Activated naive CD8-positive, alpha-beta T cell treated with anti-CD3 and anti-CD28 coated beads, Interleukin-2, amount 10 ng/mL, durations not matched to agents 7 days and 5 days (primary cell): ENCODE measurements at places on chromosomes 6 and 20. TPM values are rescaled to one million over a fixed set of nuclear protein-coding genes. Genes with fewer than 3 reads are reported as not detected.
A peak's percentile ranks its signal among the peaks of the same experiment; 100 is the strongest.

DNA sequence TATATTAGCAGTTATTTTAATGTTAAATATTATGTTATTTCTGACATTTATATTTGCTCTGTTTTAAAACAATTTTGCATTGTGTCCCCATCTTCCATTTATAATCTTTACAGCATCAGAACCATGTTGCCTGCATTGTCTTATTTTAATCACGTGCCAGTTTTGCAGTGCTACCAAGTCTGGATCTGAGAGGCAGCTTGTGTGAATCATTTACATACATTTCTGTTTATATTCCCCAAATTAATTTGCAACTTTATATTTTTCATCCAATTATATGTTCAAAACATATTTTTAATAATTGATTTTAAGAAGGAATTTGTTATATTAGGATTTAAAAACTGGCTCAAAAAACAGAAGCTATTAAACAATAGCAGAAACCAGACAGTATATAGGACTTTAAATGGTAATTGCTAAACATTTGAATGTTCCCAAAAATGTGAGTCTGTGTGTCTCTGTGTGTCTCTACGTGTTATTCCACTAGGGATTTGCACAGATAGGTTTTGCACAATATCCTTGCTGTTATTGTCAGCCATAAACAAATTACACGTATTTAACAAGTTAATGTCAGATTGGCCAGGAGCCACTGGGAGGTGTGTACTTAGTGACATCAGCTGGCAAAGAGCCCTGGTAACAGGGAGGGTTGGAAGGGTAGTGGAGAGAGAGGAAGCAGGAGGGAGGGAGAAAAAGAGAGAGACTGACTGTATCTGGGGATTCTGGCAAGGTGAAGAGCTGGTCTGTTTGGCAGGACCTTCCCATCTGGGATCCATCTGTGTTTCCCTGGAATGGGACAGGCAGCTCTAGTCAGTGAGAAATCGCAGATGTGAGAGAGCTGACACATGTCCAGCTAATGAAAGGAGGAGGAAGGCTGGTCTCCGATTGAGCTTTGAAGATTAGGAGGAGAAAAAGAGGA lies 72.1 kb downstream of the CBFA2T2 start:
- H3K4me3 ChIP-seq = no peak overlapping the region
- H3K27me3 ChIP-seq = no peaks in the 10 kb centered on the region
- no peak for DNase-seq

DNA sequence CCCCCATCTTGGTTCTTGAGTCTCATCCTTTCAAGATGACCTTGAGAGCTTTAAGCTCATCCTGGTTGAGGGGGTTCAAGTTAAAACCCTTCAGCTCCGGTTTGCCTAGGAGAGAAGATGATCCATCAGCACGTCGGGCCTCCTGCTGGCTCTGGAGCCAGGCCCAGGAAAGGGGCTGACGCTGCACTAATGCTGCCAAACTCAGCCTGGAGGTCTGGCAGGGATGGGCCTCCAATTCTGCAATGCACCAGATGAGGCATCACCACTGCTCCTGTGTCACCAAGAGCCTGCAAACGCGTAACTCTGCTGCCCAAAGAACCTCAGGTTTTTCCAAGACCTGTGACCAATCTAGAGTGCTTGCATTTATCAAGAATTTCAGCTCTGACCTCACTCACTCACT lies 6.1 kb downstream of the PDRG1 start:
- no peak overlapping the region for H3K4me3 ChIP-seq
- no peak overlapping the region for H3K27ac ChIP-seq
- DNase-seq = no peak
- H3K4me1 ChIP-seq = peaks cover 13% of the 10 kb centered on the region
- H3K27me3 ChIP-seq = no peaks in the 10 kb centered on the region
- peaks cover 22% of the 10 kb centered on the region for H3K36me3 ChIP-seq

GRCh38 chr6:169854083-169854725 lies 102.8 kb downstream of the ERMARD start:
- H3K4me3 ChIP-seq = no peak overlapping the region
- H3K27ac ChIP-seq = no peak overlapping the region
- H3K36me3 ChIP-seq = no peaks in the 10 kb centered on the region
- DNase-seq = no peak

GRCh38 chr20:31835977-31836852 lies 9.2 kb downstream of the FOXS1 start:
- no peaks in the 10 kb centered on the region for H3K36me3 ChIP-seq
- peak overlapping the region; percentile 5 for H3K4me3 ChIP-seq
- H3K4me1 ChIP-seq = peaks cover 17% of the 10 kb centered on the region
- DNase-seq = peak; percentile 59
- no peak overlapping the region for H3K27ac ChIP-seq

DNA sequence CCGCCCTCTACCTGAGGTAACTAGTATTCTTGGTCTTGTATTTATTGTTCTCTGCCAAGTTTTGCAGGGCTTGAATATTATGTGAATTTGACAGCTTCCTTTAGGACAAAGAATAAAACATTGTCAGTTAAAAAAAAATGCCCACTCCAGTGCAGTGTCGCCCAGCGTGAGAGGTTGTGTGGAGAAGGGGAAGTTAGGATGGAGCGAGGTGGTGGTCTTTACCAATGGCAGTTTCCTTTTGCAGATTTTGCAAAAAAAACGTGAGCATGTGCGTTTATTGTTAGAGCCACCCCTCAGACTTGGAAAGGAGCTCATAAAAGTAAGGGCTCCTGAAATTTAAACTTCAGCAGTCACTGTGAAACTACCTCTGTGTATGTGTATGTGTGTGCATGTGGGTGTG lies 28.3 kb downstream of the UST start:
- peaks cover 3% of the 10 kb centered on the region for H3K27me3 ChIP-seq
- H3K36me3 ChIP-seq = no peaks in the 10 kb centered on the region
- H3K4me3 ChIP-seq = no peak overlapping the region
- H3K4me1 ChIP-seq = peaks cover 10% of the 10 kb centered on the region
- no peak overlapping the region for H3K27ac ChIP-seq
- no peak for DNase-seq

DNA sequence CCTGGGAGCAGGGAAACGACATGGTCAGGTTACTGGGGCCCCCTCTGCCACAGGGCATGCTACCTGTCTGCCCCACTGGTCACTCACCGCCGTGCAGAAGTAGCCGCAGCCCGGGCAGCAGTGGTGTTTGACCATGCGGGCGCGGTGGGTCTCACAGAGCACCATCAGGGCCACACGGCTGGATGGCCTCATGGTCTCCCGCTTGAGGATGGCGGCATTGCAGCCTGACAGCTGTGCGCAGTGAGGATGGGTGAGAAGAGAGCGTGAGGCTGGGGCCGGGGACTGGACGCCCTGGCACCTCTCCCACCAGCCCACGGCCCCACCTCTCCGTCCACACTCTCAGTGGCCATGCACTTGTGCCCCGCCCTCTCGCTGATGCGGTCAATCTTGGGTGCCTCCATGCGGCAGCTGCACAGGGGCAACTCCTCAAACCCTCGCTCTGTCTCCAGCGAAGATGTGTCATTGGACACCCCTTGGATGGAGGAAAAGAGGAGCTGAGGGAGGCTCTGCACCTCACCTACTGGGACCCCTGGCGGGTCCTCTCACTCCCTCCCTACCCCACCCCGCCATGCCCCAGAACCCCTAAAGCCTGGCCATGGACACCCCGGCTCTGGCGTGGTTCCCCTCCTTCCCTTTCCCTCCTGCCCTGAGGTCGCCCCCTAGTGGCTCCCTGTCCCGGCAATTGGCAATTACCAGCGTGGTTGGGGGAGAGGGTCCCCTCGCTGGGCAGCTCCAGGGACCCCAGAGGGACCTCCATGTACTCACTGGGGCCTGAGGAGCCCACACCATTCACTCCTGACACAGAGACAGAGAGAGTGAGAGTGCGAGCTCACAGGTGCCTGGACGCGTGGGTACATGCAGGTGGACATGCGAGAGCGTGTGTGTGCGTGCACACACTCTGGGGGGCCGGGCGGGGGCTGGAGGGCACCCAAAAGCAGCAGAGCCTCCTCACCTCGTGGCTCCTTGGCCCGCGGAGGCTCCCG lies 8.9 kb downstream of the EHMT2 start:
- peak; percentile 75 for DNase-seq
- peaks cover 4% of the 10 kb centered on the region for H3K4me1 ChIP-seq
- H3K4me3 ChIP-seq = no peak overlapping the region
- H3K27me3 ChIP-seq = no peaks in the 10 kb centered on the region
- peaks cover 19% of the 10 kb centered on the region for H3K36me3 ChIP-seq
- H3K27ac ChIP-seq = no peak overlapping the region

- no peaks in the 10 kb centered on the region for H3K4me1 ChIP-seq
- no peak for DNase-seq
- H3K36me3 ChIP-seq = peaks cover 27% of the 10 kb centered on the region
- H3K27ac ChIP-seq = no peak overlapping the region
- no peaks in the 10 kb centered on the region for H3K27me3 ChIP-seq
These were observed 125.7 kb downstream of the ZMYND8 start for GRCh38 chr20:47230811-47231256.

DNA sequence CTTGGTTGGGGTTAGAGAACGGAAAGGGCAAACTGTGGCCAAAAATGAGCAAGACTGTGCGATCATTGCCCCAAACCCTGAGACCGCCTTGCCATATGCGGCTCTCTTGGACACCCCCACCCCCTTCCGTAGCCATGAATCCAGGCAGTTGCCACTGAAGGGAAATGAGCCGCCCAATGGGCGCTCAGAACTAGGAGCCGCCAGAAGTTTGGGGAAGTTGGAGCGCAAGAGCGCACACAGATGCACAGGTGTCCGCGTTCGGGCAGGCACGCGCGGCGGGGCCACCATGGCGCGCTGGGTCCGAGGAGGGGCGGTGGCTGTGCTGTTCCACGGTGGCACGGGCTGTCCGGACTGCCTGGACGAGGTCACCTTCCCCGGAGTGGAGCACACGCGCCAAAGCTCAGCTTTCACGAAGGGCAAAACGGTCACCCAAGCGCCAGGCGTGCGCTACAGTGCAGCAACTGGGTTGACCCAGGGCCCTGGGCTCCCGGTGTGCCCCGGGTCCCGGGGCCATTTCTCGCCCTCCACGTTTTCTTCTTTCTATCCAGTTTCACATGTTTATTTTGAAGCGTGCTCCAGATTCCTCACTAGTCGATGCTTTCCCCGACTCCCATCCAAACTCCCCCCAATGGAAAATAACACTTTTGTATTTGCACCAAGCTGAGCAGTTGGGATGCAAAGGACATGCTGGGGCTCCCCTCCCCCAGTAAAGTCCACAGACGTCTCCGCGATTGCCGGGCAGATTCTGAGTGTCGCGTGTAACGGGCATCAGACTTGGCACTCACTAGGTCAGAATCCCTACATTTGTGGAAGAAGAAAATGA lies 906 bp upstream of the PDE10A start:
- DNase-seq = no peak
- peak overlapping the region; percentile 7 for H3K4me3 ChIP-seq
- H3K4me1 ChIP-seq = peaks cover 3% of the 10 kb centered on the region
- peak overlapping the region; percentile 56 for H3K27ac ChIP-seq

DNA sequence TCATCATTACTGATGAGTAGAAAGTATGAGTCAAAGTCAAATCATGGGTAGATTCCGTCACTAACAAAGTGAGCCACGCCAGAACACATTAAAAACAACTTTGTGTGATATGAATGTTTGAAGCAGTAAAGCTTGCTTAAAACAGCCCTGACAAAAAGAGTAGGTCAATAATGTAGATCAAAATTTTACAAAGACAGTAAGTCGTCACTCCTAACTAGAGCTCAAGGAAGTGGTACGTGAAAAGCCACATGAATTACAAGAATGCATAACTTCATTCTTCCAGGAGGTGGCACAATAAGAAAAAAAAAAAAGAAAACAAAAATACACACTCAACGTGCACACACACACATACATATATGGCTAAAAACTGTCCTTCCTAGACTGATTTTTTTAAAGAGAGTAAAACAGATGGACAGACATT lies 69.9 kb downstream of the HACE1 start:
- H3K4me1 ChIP-seq = peaks cover 32% of the 10 kb centered on the region
- H3K27me3 ChIP-seq = no peaks in the 10 kb centered on the region
- peak overlapping the region; percentile 99 for H3K27ac ChIP-seq
- peaks cover 17% of the 10 kb centered on the region for H3K36me3 ChIP-seq
- no peak for DNase-seq

DNA sequence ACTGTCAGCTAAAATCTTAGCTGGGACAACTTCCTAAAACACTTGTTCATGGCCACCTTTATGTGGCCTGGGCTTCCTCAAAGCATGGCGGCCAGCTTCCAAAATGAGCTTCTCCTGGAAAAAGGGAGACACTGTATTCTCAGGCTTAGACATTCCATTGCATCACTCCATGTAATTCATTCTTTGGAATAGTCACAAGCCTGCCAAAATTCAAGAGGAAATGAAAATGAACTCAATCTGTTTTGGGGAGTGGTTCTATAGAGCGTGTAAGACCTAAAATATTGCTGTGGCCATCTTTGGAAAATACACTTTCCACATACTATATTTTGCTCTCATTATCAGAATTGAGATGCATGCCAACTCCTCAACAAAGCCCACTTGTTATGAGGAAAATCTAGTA lies 687.0 kb downstream of the KIF16B start:
- no peaks in the 10 kb centered on the region for H3K36me3 ChIP-seq
- no peak for DNase-seq
- H3K4me1 ChIP-seq = no peaks in the 10 kb centered on the region
- H3K27ac ChIP-seq = no peak overlapping the region
- no peaks in the 10 kb centered on the region for H3K27me3 ChIP-seq

DNA sequence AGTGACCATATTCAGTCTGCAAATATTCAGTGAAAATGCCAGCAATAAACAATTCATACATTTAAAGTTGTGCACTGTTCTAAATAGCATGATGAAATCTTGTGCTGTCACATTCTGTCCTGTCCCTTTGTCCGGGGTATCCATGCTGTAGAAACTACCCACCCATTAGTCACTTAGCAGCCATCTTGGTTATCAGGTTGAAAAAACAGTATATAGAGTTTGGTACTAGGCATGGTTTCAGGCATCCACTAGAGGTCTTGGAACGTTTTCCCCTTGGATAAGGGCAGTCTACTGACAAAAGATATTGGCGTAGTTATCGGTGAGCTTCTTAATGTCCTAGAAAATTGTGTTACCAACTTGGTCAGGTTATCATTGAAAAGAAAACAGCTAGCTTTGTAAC lies 12.3 kb upstream of the MAP3K7 start:
- no peak overlapping the region for H3K4me3 ChIP-seq
- H3K36me3 ChIP-seq = no peaks in the 10 kb centered on the region
- no peak overlapping the region for H3K27ac ChIP-seq

DNA sequence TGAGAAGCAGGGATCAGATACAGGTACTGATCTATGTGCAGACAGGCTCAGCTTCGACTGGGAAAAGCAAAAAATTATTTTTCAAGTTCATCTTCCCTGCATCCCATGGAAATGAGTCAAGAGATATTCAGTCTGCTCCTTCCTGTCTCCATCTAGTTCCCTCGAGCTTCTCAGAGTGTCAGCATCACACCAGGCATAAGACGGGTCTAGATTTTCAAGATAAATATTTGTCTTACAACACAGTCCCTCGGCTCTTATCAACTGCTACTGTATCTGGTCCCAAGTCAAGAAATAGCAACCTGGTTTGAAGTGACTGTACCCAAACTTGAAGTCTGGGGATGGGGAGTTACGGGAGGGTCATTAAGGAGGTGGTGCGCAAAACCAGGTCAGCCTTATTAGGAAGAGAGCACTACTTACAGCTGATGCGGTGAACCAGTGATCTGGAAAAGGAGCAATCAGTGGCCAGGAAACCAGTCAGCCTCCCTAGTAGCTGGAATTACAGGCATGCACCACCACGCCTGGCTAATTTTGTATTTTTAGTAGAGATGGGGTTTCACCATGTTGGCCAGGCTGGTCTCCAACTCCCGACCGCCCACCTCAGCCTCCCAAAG lies 29.7 kb downstream of the ZMYND8 start:
- peaks cover 33% of the 10 kb centered on the region for H3K36me3 ChIP-seq
- H3K27me3 ChIP-seq = no peaks in the 10 kb centered on the region
- peaks cover 25% of the 10 kb centered on the region for H3K4me1 ChIP-seq
- DNase-seq = no peak
- H3K27ac ChIP-seq = no peak overlapping the region

The FOXA2 gene
- not detected for total RNA-seq

The GINS1 gene
- total RNA-seq = 23.7 TPM

The PTCHD4 gene
- total RNA-seq = not detected

The SLC44A4 gene
- total RNA-seq = not detected

The HSPA12B gene
- not detected for total RNA-seq

The KIF25 gene
- not detected for total RNA-seq

The BTBD3 gene
- 3.1 TPM for total RNA-seq
